ENCODE measurements at places on chromosomes 2 and 18.

- DNase-seq, result no peak
These were observed 198.9 kb upstream of the PIK3C3 start for GRCh38 chr18:41756141-41756540.

DNA sequence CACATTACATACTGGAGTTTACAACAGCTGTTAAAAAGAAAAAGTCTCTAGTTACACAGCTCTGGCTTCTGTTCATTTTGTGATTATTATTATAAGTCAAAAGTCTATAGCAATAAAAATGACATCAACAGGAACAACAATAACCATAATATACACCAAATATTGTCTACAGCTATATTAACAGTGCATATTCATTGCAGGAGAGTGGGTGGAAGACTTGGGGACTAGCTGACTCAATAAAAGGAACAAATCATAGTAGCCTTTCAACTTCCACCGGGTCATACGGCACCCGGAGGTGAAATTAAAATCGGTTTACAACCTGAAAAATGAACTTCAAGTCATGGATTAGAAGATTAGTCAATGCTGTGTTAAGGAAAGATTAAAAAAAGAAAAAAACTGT lies 642.1 kb downstream of the SATB2 start:
- no peak for DNase-seq

DNA sequence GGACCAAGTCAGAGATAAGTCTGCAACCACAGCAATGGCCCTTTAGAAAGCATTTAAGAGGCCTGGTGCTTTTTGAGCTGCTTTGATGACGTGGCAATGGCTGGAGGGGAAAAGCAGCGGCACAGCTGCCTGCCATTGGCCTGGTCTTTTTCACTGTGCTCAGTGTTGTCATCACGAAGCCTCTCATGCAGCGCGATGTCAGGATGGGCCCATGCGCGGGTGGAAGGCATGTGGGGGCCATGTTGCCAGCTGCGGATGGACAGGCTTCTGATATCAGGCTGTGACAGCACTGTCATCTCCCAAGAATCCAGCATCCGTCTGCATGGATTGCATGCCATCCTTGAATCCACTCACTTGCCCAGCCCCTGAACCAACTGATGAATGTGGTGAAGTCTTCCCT lies 204.5 kb downstream of the ACKR3 start:
- no peak for DNase-seq

GRCh38 chr18:37711766-37712505 lies 146.3 kb upstream of the CELF4 start:
- no peak for DNase-seq

- no peak for DNase-seq
These were observed 23.2 kb downstream of the LAMA3 start for GRCh38 chr18:23712445-23712844.

DNA sequence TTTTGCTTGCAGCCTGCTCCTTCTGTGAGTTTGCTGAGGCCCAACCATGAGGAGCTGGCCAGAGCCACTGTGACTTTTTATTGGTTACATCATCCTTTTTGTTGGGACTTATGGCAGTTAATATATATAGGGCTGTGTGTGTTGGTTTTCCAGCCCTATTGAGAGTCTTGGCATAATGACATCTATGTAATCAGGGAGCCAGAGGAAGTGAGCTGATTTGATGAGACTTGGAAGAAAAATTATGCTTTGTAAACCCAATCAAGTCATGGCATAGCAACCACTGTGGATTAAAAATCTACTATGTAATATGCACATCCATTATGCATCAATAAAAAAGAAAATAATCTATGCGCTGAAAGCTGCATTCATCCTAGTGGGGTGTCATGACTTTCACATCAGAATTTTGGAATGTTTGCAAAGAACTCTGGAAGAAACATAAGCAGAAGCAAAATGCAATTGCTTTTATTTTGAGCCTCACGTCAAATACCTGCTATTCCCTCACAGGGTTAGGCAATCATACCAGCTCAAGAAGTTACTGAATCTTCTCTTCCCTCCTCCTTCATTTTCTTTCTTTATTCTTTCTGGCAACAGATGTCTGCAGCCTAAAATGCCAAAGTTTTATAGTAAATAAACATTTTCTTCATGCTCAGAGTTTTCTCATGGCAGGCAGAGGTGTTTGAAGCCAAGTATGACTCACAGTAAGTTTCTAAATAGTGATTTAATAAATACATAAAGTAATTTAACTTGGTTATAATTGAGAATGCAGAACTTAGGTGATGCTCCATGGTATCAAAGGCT lies 308.5 kb downstream of the KCNS3 start:
- peak; percentile 13 for DNase-seq

DNA sequence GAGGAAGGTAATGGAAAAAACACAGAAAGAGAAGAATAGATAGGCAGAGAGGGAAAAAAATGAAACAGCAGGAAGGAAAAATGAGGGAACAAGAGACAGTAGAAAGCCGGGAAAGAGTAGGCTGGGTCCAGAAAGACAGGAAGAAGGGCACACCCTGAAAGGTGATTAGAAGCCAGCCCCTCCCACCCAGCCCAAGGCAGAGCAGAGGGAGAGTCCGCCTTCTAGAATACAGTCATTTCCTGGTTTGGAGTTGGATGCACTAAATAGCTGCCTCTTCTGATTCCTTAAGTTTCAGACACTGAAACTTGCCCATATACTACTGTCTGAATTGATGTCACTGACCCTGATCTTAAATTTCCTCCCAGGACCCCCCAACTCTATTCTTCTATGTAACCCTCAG lies 17.9 kb upstream of the DSG3 start:
- no peak for DNase-seq

DNA sequence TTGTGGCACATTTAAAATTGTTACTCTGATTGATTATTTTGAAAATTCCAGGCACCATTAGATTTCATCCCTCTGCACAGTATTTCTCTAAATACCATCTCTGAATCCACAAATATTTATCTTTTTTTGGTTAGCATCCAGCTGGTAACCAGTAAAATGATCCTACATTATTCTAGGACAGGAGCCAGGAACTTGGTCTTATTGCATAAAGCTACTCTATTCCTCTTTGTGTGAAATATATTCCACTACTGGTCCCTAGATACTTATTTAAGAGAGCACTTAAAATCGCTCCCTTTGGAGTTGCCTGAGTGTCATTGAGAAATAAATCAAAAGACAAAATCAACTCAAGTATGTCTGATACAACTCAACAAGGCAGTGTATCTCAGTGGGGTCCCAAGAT lies 7.4 kb upstream of the MBOAT2 start:
- DNase-seq, result peak; percentile 46

- DNase-seq, result no peak
These were observed 17.9 kb downstream of the KCNIP3 start for GRCh38 chr2:95314964-95315611.

DNA sequence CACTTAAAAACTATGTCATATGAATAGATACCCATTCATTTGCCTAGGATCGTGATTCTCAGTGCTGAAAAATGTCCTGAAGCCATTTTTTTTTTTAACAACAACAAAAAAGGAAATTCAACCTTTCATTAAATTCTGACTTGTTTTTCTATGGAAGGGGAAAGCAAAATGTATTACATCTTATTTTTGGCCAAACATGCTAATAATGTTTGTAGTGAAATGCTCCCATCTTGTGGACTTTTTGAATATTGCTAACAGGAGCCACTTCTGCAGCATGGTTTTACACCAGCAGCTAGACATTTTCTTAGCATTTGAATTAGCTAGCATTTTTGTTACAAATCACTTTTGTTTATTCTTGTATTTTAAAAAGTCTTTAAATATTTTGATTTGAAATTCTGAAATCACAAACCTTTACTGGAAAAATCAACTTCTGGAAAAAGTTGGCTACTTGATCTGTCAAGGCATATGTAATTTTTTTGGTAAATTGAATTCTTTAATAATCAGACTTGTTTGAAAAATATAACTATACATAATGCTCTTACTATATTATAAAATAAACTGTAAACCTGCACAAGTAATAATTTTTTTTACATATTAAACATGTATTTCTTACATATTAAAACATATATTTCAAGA lies 75.8 kb downstream of the KIDINS220 start:
- peak; percentile 44 for DNase-seq

DNA sequence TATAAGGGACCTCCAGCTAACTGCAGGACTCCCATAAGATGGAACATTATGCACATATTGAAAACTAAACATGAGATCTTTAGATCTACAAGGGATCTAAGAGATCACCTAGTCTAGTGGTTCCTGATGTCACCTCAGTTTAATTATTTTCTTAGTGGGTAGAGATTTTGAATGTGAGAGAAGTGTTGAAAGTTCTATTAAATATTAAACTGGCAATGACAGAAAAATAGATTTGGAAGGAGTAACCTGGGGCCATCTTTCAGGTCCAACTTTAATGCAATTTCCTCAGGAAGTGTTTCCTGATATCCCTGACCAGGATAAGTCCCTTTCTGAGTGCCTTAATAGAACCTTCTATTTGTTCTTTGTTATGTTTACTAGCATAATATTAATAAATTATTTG lies 29.1 kb upstream of the CPS1 start:
- DNase-seq, result no peak

- no peak for DNase-seq
These were observed 819.3 kb upstream of the LRATD1 start for GRCh38 chr2:13813236-13813635.

- DNase-seq, result no peak
These were observed 2.4 kb downstream of the FTCDNL1 start for GRCh38 chr2:199848389-199849130.

GRCh38 chr2:11852526-11853196 lies 106.2 kb downstream of the LPIN1 start:
- no peak for DNase-seq

GRCh38 chr2:25825238-25825637 lies 53.0 kb downstream of the ASXL2 start:
- no peak for DNase-seq

DNA sequence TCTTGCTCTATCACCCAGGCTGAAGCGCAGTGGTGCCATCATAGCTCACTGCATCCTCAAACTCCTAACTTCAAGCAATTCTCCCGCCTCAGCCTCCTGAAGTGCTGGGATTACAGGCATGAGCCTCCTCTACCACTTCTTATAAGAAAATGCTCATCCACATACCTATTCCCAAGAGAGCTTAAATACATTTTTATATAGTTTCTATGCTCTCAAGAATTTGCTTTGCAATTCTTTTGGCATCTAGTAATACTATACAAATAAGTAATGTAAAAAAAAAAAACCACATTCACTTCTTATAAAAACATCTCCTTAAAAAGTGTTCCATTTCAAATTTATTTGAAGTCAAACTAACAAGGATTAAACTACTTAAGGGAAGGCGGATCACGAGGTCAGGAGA lies 197.3 kb downstream of the DNAH7 start:
- DNase-seq, result no peak

- no peak for DNase-seq
These were observed 28.4 kb upstream of the NEB start for GRCh38 chr2:151762694-151763093.

- DNase-seq, result peak; percentile 67
These were observed 445.6 kb downstream of the RND3 start for GRCh38 chr2:150041722-150042425.

- DNase-seq, result no peak
These were observed 34.3 kb upstream of the DNMT3A start for GRCh38 chr2:25375989-25376545.

Measured in amniotic epithelial cell (primary cell).